ENCODE measurements at places on chromosomes 6 and 20. TPM values are rescaled to one million over a fixed set of nuclear protein-coding genes. Genes with fewer than 3 reads are reported as not detected.
A peak's percentile ranks its signal among the peaks of the same experiment; 100 is the strongest.

DNA sequence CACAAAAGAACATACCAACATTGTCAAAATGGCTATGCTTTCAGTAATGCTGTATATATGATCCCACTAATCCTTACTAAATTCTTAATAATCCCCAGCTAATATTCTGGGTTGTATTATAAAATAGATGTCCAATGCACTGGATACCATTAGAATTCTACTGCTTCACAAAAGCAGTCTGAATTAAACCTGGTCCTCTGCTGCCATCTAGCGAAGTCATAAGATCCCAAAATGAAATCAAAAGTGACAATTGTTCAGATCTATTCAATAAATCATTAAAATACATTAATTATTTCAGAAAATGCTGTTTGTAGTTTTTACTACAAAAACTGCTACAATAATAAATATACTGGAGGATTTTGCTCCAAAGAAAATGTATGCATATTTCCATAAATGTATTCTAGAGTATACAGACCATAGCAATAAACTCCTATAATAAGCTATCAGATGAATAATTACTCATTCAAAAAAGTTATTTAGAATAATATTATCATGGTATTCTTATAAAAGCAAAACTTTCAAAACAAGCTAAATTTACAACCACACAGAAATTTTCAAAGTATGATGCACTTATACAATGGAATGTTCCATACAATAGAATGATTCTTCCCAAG, 92.6 kb downstream of the RNGTT start:
- peak; percentile 46 for DNase-seq

- DNase-seq: no peak
These were observed 44.2 kb upstream of the FAM50B start for GRCh38 chr6:3804964-3805363.

DNA sequence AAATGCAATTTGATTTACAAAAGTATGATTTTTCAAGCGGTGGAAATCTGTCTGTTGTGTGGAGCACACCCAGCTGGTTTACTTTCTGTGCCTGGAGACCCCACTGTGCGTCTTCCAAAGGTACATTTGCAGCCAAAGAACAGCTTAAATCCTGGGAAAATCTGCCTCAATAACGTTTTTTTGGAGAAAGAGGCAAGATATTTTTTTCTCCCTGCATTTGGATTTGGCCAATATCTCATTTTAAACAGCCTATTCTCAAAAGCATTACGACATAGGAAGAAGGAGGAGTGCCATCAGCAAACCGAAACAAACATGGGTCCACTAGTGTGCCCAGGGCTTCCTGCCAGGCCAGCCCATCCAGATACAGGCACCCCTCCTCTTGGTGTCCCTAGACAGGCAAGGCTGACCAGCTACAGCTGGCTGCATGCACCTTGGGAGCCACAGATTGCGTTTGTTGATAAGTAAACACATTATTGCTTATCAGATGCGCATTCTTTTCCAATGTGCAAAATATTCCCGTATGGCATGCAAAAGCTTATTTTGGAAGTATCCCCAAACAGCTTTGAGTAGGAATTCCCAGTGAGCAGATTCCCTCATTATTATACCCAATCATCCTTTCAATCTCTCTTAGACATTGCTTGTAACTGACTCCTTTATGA, 184.5 kb upstream of the MARCKS start:
- peak; percentile 32 for DNase-seq

CALHM4 gene
- not detected for total RNA-seq

DNA sequence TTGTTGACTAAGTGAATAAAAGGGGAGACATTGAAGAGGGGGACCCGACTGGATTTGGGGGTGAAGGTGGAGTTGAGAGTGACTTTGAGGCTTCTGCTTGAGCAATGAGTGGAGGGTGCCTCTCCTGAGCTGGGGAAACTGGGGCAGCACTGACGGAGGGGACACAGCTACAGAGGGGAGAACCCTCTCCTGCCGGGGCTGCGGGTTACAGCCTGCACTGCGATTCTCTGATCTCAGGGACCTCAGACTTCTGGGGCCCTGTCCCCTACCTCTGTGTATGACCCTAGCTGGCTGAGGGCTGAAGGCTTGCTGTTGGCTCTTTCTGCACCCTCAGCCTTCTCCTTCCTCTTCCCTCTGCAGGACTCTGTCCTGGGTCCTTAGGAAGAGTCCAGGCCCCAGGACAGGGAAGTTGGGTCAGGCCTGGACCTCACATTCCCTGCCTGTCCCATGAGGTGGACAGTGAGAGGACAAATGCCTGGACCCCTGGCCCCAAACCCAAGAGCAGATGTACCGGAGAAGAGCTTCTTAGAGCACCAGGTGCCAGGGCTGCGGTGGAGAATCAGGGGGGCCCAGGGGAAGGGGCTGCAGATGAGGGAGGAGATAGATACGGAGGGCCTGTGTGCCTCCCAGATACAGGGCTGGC, 13.7 kb upstream of the FAM110A start:
- DNase-seq: no peak

GRCh38 chr6:44650947-44651346, 263.4 kb downstream of the CDC5L start:
- no peak for DNase-seq

DPPA5 gene
- total RNA-seq: not detected
